ENCODE measurements at places on chromosomes 7 and 10. TPM values are rescaled to one million over a fixed set of nuclear protein-coding genes. Genes with fewer than 3 reads are reported as not detected.

The C7orf33 gene
- total RNA-seq: 0.23 TPM

The AEBP1 gene
- total RNA-seq: 0.54 TPM

The SLC29A4 gene
- total RNA-seq: 34.6 TPM

The GALNT17 gene
- total RNA-seq: not detected

The TFR2 gene
- 9.7 TPM for total RNA-seq

The SLC16A12 gene
- total RNA-seq: not detected

The RBP3 gene
- not detected for total RNA-seq

The TACC2 gene
- 98.5 TPM for total RNA-seq

The OR6B1 gene
- not detected for total RNA-seq

The CRHR2 gene
- total RNA-seq: not detected

The SPDYE6 gene
- total RNA-seq: not detected

All from Caco-2 (cell line).